Amniotic stem cell (primary cell): ENCODE measurements at places on chromosomes 7 and 10.

GRCh38 chr10:13299437-13300287, at the start of gene PHYH:
TSS of gene PHYH (minus strand) at chr10:13300064. CDS start at chr10:13300042, 22 bp downstream.
- DNase-seq, result peak; percentile 79

GRCh38 chr7:98802088-98802780, 67.6 kb downstream of the TMEM130 start:
- DNase-seq, result no peak

DNA sequence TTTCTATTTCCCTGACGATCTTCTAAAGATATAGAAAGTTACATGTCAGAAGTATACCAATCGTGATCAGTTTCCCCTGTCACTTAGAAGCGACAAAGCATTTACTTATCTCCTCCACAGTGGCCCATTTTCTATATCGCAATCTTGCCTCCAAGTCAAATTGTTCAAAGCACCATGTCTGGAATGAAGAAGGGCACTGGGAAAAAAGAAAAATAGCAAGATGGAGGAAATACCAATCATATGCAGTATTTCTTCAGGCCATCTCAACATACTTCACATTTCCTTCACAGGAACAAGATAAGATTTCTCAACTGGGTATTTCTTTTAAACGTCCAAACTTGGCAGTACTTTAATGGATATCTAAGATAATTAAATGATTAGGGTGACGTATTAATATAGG, 63.3 kb upstream of the IL6 start:
- no peak for DNase-seq

GRCh38 chr7:149690688-149691446, 82.5 kb downstream of the ZNF467 start:
- DNase-seq, result no peak

DNA sequence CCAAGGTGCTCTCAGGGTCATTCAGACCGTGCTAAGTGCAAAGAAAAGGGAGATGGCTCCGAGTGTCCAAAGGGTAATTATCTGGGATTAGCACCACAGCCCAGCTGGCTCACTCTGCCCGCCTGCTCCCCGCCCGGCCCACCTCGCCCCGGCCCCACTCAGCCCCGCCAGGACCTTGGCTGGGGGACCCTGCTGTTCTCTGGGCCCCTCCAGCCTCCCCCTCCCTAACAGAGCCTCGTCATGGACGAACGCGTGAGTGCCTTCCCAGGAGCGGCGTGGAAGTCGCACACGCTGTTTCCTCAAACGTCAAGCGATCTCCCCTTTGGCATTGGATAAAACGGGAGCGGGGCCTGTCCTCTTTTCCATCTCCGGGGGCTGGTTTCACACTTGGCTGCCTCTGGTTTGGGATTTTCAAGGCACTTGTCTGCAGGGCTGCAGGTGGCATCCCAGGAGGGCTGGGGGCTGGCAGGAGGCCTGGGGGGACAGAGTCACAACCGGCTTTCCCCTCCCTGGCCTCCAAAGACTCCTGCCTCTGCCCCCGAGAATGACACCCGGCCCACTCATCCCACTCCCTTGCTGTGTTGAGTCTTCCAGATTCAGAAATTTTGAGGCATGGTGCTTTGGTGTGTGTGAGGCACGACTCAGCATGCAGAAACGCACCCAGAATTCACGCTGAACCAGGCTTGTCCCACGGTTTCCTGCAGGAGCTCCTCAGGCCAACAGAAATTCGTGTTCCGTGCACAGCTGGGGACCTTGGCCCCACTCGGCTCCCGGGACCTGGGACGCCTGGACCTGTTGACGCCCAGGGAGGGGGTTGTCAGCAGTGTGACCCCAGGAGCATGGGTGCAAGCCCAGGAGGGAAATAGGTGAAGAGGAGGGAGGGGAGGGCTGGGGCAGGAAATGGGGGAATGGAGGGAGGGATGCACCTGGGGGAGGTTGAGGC, 110.0 kb downstream of the PDGFA start:
- no peak for DNase-seq

DNA sequence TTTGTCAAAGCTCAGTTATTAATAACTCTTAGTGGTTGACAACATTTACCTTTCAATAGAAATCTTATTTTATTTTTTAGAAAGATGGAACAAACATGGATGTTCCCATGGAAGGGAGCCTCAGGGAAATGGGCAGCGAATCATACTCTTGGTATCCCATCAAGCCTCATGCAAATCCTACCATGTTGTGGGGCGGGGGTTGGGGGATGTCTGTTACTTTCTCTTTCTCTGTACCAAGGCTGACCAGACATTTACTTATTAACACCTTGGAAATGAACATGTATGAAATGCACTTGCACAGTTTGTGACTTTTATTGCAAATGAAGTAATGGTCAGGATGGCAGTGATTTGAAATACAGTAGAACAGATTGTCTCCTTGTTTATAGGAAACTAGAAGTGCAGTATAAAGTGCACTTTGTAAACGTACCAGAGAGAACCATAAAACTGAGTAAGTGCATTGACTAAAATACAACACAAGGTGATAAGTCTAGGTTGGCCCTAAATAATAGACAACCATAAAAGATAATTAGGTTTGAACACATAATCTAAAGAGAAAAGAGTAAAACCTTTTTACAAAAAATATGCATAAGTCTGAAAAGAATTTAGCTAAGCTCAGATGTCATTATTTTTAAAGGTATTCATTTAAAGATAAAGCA, 32.4 kb downstream of the SEMA3D start:
- no peak for DNase-seq

GRCh38 chr7:96203786-96204185, 118.1 kb downstream of the SLC25A13 start:
- DNase-seq, result no peak

GRCh38 chr10:7046615-7047014, 364.2 kb downstream of the SFMBT2 start:
- DNase-seq, result no peak

- DNase-seq, result no peak
Measured at GRCh38 chr7:89887489-89887888, 266.8 kb upstream of the STEAP1 start.
